ENCODE measurements at places on chromosomes 7 and 10.

GRCh38 chr7:150860978-150861295 lies 8.6 kb downstream of the AOC1 start:
- no peak for DNase-seq

DNA sequence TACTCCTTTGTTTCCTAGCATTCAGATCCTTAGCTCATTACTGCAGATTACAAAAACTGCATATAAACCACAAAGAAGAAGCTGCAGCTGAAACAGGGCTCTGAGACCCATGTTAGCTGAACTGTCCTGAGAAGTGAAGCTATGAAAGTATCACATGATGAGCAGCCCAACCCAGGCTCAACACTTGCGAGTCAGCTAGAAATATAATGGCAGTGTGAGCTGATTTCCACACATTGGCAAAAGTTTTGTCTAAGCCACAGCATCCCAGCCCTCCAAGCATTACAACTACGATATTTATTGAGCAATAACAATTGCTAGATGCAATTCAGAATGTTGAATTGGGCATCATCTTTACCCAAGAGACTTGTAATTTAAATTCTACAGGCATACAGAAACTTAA lies 34.5 kb upstream of the SKAP2 start:
- DNase-seq, result no peak

DNA sequence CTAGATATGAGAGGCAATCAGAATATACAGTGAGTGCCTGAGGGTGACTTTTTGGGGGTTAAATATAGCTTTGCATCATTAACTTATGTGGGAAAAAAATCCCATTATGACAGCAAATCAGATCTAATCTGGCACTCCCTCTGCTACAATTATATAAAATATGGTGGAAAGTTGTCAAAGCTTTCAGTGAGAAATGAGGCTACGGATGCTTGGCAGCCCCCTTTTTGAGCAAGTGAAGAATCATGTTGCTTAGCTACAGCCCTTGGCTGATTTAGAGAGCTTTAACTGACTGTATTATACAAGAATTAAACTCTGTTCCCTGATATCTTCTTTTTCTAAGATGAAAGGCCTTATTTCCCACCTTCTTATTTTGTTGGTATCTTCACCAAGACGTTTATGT lies 57.4 kb downstream of the GPR158 start:
- DNase-seq, result no peak

DNA sequence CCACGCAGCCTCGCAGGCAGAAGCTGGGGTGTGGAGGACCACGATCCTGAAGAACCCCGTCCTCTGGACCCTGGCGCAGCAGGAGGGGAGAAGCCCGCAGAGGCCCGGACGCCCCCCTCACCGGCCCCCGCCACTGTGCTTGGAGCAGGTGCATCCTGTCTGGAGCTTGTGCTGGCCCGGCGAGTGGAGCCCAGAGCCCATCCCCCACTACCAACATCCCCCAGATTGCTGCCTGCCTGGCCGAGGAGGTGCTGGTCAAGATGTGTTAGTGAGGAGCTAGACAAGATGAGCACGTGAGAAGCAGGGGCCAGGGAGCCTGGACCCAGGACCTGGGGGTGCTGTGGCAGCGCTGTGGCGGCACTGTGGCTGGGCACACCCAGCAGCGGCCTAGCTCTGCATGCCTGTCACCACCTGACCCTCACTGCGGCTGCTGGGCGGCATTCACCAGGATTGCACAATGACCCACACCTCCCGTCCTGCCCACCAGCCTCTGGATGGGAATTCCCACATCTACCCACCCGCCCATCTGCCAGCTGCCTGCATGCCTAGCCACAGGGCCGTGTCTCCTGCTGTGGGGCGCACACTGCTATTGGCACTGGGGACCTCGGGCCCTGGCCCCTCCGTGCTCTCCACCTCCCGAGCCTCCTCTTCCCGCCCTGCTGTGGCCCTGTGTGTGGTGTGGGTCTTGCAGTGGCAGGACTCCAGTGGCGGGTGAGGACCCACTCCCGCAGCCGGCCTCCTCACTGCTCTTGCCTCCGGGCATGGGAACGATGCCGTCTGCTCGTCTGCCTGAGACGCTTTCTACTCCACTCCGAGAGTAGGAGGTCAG lies 11.8 kb downstream of the GPR146 start:
- DNase-seq, result no peak

DNA sequence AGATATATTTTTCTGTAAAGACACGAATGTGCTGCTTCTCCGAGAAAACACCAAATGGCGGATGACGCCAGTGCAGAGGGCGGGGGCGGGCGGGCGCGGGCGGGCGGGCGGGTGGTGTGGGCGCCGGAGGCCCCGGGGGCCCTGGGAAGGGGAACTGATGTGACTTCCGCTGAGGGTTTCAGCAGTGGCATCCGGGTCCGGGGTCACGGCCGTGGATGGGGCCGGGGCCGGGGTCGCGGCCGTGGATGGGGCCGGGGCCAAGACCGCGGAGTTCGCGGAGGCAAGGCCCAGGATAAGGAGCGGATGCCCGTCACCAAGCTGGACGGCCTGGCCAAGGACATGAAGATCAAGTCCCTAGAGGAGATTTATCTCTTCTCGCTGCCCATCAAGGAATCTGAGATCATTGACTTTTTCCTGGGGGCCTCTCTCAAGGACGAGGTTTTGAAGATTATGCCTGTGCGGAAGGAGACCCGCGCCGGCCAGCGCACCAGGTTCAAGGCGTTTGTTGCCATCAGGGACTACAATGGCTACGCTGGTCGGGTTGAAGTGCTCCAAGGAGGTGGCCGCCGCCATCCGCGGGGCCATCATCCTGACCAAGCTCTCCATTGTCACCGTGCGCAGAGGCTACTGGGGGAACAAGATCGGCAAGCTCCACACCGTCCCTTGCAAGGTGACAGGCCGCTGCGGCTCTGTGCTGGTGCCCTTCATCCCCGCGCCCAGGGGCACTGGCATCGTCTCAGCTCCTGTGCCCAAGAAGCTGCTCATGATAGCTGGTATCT lies 20.3 kb upstream of the IGF2BP3 start:
- DNase-seq, result no peak

DNA sequence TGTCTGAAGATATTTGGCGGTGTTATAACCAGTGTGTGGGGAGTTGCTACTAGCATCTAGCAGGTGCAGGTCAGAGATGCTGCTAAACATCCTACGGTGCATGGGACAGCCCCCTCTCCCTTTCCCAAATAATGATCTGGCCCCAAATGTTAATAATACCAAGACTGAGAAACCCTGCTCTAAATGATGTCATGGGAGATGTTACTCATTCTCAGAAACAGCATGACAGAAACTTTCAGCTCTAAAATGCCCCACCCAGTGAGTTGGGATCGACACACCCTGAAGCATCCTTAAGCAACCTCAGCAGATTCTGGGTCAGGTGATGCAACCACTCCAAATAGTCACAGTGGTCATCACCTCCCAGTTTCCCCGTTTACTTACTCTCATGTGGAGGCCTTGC lies 108.8 kb upstream of the MPP7 start:
- no peak for DNase-seq

DNA sequence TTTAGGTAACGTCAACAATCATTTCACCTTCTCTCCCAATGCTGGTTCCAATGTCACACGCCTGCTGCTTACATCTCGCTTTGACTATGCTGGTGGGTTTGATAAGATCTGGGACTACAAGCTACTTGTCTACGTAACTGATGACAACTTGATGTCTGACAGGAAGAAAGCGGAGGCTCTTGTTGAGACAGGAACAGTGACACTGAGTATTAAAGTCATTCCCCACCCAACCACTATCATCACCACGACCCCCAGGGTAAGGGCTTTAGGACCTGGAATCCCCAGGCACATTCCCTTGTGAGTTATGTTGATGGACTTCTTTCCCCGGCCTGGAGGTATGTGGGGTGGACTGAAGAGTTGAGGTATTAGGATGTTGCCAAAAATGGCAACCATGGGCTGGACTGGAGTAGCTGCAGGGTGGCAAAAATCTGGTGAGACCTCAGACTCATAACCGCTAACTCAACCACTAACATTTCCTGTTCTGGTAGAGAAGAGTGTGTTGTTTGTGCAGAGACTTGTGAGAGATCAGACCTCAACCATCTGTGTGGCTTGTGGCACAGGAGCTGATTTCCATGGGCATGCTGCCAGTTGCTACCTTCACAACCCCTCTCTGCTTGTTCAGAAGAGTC lies 59.2 kb downstream of the CDHR3 start:
- no peak for DNase-seq

GRCh38 chr10:78320506-78320905 lies 286.8 kb downstream of the RPS24 start:
- DNase-seq, result no peak

DNA sequence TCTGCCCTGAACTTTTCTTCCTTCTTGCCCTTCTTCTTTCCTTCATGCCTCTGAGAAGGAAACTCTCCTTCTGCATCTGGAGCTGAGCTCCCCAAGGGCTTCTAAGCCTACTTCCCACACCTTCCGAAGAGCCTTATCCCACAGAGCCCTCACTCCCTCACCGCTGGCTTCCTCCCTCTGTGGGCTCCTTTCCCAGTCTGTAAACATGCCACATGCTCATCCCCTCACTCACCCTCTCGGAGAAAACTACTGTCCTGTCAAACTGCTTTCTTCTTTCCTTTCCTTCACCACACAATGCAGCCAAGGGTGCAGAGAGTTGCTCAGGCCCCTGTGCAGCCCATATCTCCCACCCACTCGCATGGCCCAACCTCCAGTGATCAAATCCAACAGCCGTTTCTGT lies 18.1 kb downstream of the ANKRD16 start:
- DNase-seq, result no peak

- DNase-seq, result peak; percentile 41
These were observed 46.1 kb upstream of the EXOC6 start for GRCh38 chr10:92801978-92802872.

GRCh38 chr7:129751916-129752315 lies 140.4 kb downstream of the NRF1 start:
- DNase-seq, result no peak

- no peak for DNase-seq
These were observed 63.2 kb downstream of the KAT6B start for GRCh38 chr10:74889662-74889998.

- DNase-seq, result no peak
These were observed 46.8 kb downstream of the ERLIN1 start for GRCh38 chr10:100138921-100139496.

DNA sequence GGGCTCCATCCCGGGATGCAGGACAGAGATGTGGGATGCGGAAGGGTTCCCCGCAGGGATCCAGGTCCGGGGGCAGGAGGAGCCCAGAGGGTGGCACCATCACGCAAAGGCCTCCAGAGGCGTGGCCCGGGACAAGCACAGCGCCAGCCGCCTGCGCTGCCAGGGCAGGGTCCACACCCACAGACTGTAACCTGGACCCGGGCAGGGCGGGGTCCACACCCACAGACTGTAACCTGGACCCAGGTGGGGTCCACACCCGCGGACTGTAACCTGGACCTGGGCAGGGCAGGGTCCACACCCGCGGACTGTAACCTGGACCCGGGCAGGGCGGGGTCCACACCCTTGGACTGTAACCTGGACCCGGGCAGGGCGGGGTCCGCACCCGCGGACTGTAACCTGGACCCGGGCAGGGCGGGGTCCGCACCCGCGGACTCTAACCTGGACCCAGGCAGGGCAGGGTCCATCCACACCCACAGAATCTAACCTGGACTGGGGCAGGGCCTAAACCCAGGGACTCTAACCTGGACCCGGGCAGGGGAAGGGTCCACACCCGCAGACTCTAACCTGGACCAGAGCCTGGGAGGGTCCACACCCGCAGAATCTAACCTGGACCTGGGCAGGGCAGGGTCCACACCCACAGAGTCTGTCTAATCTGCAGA lies 37.5 kb upstream of the SUN1 start:
- DNase-seq, result no peak

DNA sequence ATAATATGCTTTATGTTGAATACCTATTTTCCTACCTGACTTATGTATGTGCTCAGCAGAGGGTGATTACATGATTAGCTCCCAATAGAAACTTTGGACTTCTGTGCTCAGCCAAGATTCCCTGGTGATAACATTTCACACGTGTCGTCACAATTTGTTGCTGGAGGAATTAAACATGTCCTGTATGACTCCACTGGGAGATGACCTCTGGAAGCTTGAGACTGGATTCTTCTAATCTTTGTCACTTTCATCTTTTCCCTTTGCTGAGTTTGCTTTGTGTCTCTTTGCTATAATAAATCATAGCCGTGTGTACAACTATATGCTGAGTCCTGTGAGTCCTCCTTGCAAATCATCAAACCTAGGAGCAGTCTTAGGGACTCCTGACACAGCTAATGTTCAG lies 120.9 kb upstream of the LRRTM3 start:
- DNase-seq, result no peak

DNA sequence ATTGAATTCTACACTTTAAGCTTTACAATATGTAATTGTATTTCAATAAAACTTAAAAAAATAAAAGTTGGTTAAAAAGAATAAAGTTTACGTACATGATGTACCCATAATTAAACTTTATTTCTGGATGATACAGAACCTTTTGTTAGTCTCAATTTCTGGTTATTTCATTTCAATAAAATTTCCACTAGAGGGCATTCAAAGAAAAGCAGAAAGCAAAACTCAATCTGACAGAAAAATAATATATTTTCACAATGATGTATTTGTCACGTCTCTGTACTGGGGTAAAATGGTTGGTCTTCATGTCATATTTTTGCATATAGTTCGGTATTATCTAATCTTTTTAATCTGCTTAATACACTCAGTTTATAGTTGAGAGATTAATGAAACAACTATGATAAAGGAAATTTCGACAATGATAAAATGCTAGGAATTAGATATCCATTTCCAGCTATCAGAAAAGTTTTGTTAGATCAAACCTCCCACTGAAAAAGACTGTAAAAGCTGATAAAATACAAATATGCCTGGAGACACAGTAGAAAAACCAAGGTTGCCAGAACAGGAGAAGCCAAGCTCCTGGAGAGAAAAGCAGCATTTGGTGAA lies 27.4 kb downstream of the ASZ1 start:
- DNase-seq, result no peak

DNA sequence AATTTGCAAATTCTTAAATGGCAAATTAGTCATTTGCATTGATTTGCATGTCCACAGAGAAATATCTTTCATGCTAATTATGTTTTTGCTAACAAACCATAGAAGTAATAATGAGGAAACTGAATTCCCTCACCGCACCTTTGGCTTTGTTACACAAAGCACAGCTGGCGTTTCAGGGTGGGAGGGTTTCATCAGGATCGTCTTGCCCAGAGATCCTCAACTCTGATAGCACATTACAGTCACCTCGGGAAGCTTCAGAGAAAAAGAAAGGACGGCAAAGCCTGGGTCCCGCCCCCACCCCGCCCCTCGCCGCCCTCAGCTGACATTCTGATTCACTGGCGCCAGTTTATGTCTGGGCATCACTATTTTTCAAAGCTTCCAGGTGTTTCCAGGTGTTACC lies 119.4 kb downstream of the PTPRN2 start:
- DNase-seq, result peak; percentile 85

DNA sequence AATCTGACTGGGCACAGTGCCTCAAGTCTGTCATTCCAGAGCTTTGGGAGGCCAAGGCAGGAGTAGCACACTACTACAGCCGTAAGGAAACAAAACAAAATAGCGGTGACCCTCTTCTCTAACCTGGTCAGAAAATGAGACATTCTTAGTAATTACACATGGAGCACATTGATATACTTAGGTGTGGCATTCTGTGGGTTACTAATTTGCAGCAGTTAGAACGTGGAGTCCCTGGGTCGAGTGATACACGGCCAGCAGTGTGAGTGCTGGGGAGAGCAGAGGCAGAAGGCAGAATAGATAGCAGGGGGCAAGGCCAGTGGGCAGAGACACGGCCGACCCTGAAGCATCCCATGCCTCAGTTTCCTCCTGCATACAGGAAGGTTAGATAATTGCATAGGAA lies 28.9 kb upstream of the SFMBT2 start:
- no peak for DNase-seq

GRCh38 chr7:83469491-83469890 lies 179.4 kb downstream of the SEMA3E start:
- DNase-seq, result peak; percentile 17

All from GM23338 (cell line).